ENCODE measurements at places on chromosomes 13 and 19. TPM values are rescaled to one million over a fixed set of nuclear protein-coding genes. Genes with fewer than 3 reads are reported as not detected.

The LGI4 gene
- not detected for total RNA-seq

DNA sequence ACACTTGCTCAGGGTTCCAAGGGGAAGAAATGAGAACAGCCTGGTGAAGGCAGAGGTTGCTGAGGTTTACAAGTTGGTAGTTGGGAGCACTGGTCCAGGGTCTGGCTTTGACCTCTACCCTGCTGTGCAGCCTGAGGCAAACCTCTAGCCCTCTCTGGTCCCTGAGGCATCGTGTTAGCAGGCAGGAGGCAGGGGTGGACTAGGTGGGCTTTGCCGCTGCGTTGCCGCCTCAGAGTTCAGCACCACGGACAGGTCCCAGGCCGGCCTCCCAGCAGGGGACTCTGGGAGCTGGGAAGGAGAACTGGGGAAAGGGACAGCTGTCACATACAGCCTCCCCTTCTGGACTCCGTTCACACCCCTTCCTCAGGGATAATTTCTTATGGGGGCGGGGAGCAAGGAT lies 3.1 kb downstream of the NCAN start:
- peak; percentile 47 for DNase-seq

The GIPR gene
- total RNA-seq = not detected

The CD177 gene
- not detected for total RNA-seq

DNA sequence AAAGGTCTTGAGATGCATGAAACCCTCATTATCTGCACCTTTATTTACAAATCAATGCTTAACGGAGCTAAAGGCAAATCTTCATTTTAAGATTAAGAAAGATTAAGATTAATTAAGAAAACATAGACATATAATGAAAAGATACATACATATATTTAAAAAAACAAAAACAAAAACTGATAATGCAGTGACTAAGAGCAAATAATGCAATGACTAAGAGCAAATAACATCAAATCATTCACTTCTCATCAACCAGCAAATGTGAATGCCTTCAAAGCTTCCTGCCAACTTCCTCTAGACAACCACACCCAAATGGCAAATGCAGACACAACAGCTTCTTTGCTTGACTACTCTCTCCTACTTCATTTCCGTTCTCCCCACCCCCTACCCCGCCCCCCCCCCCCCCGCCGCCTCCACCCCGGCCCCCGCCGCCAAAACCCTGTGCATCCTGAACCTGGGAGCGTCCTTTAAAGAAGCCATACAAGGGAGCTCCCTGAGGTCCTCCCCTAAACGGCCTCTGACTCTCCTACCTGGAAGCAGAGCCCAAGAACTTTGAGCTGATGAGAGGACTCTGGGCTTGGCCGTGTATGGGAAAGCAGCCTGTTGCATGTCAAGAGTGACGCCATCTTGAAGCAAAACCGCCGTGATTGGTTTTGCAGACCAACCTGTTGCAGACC lies 24.5 kb downstream of the TEX101 start:
- peak; percentile 96 for DNase-seq

GRCh38 chr19:58477871-58478270 lies 1.7 kb downstream of the ZNF446 start:
- no peak for DNase-seq

DNA sequence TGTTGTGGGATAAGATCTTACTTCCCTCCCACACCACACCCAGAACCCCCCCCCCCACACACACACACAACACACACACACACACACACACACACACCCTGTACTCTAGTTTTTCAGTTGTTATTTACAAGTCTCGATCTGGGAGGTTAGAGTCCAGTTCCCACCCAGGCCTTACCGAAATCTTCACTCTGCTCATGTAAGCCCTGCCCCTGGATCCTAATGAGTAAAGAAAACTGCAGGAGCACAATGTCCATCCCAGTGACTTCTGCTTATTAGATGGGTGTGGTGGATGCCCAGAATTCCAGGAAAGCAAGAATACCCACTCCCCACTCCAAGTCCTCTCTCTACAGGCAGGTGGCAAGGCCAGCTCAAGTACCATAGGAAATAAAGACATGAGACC lies 23.0 kb downstream of the STARD13 start:
- no peak for DNase-seq

DNA sequence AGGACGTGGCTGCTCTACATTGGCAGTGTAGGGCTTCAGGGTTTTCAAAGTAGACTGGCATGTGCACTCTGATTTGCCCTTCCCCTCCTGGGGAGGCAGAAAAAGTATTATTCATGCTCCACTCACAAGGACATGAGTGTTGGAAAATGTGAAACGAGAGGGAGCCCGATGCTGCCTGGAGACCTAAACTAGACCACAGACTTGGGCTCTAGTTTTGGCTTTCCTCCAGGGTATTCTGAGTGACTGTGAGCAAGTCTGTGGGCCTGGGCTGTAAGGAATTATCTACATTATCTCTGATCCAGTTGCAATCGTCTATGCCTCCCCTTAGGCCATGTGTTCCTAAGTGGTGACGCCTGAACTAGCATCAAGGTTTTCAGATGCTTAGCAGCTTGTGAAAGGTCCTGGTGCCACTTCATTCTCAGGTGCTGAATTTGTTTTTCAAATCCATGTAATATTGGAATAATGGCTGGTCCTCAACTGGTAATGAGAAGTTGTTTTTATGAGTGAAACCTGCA lies 55.0 kb downstream of the MRPL57 start:
- DNase-seq = peak; percentile 58

GRCh38 chr19:38352611-38353010 lies 17.0 kb downstream of the CATSPERG start:
- no peak for DNase-seq

The IGLON5 gene
- total RNA-seq = not detected

DNA sequence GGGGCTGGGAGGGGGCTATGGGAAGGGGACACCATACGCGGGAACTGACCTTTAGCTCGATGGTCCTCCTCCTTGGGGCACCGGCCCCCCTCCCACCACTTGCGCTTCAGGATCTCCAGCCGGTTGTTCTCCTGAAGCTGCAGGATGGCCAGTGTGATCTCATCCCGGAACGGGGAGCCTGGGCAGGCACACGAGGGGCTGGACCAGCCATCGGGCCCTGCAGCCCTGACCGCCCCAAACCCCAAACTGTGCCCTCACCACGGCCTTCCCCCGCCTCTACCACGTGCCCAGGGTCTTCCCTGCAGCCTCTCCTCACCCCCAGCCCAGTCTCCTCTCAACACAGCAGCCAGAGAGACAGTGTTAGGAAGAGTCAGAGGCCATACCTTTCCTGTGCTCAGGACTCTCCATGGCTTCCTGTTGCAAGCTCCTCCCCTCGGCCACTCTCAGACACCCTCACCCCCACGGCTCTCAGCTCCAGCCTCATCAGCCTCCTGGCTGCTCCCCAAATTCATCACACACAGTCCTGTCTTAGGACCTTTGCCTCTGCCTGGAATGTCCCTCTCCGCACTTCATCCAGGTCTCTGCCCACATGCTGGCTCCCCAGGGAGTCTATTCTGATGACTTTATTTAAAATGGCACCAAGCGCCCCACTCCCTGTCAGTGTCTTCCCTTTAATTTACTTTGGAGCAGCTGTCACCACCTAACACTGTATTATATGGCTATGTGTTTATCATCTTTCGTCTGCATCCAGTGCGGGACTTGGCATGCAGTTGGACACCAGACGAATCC lies 9.7 kb upstream of the ATP1A3 start:
- DNase-seq = no peak

GRCh38 chr13:65301506-65301905 lies 1928.6 kb downstream of the PCDH9 start:
- DNase-seq = no peak

DNA sequence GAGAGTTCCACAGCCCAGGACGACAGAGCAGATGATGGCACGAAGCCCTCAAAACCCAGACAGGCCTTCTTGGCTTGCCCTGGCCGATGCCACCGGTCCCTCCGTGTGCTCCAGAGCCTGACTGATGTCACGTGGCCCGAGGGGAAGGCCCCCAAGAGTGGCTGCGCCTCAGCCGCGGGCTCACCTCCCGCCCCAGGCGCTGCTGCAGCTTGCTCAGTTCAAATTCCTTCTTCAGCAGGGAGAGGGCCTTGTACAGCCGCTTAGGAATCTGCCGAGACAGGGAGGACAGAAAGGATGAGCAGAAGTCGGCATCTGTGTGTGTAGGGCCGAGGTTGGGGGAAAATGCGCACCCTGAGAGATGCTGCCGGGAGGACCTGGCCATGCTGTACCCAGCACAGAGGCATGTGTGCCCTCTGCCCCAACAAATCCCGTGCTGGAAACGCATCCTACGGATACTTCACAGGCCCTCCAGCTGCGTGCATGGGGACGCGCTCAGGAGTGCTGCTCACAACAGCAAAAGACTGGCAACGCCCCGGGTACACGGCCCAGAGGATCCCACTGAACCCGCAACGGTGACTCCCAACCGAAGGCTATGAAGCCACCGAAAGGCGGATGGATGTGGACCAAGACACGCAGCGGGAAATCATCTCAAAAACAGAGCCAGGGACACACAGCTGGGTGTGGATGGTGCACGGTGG lies 12.9 kb downstream of the LONP1 start:
- DNase-seq = no peak

The ATP8A2 gene
- total RNA-seq = 1.3 TPM

GRCh38 chr13:50396001-50396400 lies 380.8 kb downstream of the KCNRG start:
- no peak for DNase-seq
